ENCODE measurements at places on chromosomes 5 and 9.

- no peak for DNase-seq
These were observed 37.0 kb downstream of the TNFSF8 start for GRCh38 chr9:114893221-114894010.

DNA sequence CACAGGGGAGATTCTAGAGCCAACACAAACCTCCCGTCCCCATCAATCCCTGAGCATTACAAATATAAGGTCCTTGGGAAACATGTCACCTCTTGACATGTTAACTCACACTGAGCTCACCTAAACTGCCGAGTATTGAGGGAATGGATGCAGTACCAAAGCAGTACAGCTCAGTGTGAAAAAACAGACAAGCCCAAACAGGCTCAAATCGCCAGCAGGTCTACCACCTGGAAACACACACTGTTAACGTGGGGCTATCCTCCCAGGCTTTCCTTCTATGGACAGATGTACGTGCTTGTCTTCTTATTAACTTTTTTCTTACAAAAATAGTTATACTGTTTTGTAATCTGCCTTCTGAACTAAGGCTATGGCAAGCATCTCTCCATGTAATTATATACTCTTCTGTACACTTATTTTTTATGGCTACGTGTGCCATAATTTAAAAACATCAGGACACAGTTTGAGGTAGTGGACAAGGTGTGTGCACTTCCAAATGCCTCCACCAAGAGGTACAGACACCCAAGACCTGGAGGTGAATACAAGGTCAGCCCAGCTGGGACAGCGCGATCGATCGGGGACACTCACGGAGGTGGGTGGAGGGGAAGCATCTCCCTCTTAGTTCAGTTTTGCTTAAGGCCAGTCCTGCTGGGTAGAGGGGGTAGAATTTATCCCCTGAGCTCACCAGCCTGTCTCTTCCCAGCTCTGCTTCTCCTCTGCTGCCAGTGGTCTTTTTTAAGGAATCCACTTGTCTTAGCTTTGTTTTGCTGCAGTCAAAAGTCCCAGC is 76.5 kb downstream of the DAP start:
- DNase-seq: no peak

DNA sequence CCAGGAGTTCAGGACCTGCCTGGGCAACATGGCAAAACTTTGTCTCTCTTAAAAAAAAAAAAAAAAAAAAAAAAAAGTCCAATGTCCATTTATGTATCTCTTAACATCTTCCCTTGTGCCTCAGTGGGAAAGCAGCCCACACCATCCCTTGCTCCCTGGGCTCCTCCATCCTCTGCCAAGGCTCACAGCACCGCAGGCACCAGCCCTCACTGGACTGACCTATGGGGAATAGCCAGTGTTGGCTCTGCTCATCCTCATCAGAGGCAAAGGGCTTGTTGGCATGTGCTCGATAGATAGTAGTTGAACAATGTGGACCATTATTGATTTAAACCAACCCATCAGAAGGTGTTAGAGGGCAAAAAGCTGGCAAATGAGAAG is 61.8 kb upstream of the LRRTM2 start:
- no peak for DNase-seq

GRCh38 chr9:114185570-114186490 is 30.5 kb downstream of the COL27A1 start:
- no peak for DNase-seq

GRCh38 chr5:126963822-126964375 is 66.5 kb downstream of the MARCHF3 start:
- no peak for DNase-seq

DNA sequence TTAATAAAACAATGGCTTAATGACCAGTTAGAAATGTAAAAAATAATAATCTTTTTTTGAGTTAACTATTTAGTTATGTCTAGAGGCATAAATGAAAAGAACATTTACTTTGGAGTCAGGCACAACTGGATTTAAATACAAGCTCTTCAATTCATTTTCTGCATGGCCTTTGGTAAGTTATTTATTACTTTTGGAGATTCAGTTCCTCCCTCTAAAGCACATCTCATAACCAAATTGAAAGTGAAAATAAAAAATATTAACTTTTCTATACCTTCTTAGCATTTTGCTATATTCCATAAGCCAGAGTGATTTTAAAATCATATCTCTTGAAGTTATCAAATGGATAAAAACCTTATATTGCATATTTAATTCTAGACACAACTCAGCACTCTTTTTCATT is 434.9 kb upstream of the SMARCA2 start:
- no peak for DNase-seq

DNA sequence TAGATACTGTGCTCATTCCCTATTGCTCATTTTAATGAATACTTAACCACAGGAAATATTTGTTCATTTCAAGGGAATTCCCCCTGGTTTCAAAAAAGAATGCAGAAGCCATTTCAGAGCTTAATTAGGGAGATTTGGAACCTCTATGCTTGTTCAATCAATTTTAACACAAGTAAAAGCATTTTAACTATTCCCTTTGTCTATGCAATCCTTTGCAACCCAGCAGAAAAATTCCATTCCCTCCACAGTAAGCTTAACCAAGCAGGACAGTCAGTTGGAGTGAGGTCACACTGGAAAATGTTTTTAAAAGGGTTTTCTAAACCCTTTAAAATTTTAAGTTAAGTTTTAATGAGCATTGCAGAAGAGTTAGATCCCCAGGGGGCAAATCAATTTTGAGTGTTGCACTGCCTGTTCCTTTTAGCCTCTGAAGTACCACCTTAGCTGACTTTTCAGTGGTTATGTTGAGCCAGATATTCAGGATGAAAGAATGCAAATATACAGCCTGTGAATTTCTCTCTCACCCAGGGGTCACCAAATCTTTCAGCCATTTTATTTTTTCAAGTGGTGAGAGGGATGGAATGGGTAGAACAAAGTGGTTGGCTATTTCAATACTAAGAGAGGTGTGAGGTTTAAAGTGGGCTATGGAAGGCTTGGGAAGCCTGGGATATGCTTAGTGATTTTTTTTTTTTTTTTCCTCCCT is 356.2 kb upstream of the NUDT12 start:
- no peak for DNase-seq

DNA sequence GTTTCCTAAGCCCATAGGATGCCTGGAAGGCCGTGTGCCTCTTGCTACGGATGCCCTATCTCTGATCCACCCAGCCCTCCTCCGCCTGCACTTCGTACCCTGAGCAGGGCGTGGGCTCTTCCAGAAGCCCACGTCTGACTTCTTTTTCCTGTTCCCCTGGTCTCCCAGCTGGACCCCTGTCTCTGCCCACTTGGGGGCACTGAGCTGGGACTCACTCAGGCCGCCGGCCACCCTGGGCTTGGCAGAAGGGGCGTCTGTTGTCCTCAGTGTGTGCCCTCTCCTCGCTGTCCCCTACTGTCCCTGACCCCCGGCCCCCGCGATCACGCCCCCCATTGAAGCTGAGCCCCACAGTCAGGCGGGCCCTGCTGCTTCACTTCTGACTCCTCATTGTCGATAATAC is 22.0 kb upstream of the RXRA start:
- DNase-seq: no peak

GRCh38 chr5:145847499-145848497 is 12.7 kb upstream of the PRELID2 start:
- no peak for DNase-seq

GRCh38 chr5:74294231-74294705 is 346.3 kb downstream of the ENC1 start:
- DNase-seq: no peak

DNA sequence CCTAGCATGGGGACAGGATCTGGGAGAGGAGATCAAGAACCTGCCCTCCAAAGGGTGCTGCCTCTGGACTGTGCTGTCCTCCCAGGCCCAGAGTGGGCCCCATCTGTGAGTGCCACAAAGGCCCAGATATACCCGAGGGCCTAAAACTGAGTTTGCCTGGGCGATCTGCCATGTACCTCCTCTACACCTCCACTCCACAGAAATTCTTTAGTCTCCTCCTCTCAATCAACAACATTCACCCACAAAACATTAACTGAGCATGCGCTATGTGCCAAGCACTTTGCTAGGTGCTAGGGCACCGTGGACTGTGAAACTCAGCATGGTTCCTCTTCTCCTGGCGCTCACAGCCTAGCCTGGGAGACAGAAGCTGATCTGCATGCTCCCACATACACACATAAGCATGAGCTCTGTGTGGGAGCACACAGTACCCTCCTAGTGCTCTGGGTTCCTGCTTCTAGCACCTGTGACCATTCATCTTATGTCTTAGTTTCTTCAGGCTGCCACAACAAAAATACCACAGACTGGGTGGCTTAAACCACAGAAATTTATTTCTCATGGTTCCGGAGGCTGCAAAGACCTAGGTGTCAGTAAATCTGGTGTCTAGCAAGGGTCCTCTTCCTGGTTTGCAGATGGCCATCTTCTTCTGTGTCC is 82.0 kb upstream of the FSTL4 start:
- no peak for DNase-seq

All from midbrain (tissue), 1 donor.